Renal pelvis (tissue), 12 donors: ENCODE measurements at places on chromosomes 5 and 9.

- no peak for DNase-seq
Measured at GRCh38 chr9:33374190-33374589, 28.2 kb downstream of the AQP7 start.

DNA sequence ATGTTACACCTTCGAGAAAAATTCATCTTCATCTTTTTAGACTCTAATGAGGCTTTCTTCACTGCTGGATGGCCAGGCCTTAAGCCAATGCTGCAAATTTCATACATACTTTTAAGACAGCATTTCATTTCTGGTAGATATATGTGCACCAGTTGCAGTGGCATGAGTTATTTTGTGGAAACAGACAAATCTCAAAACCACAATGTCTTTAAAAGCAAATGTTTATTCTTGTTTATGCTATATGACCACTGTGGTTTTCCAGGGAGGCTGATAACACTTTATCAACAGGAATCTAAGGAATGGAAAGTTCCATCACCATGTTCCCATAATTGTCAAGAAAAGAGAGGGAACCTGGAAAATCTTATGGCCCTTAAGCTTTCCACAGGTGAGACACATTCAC, 27.7 kb downstream of the CDH9 start:
- DNase-seq = no peak

GRCh38 chr5:90263102-90263820, 146.3 kb downstream of the CETN3 start:
- no peak for DNase-seq

DNA sequence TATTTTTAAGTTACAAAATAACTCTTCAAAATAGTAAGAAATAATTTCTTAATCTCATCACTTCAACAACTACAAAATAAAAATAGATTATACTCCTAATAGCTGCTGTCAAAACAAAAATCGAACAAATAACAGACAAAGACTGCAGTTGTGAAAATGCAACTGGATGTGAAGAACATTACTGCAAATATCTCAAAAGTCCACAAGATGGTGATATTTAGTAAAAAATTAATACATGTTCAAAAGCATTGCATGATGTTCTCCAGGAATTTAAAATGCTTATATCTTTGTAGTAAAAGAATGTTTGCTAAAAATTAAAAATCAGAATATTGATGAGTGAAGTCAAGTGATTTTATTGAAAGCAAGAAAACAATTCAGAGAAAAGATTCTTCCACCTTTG, 66.2 kb downstream of the MPDZ start:
- no peak for DNase-seq

DNA sequence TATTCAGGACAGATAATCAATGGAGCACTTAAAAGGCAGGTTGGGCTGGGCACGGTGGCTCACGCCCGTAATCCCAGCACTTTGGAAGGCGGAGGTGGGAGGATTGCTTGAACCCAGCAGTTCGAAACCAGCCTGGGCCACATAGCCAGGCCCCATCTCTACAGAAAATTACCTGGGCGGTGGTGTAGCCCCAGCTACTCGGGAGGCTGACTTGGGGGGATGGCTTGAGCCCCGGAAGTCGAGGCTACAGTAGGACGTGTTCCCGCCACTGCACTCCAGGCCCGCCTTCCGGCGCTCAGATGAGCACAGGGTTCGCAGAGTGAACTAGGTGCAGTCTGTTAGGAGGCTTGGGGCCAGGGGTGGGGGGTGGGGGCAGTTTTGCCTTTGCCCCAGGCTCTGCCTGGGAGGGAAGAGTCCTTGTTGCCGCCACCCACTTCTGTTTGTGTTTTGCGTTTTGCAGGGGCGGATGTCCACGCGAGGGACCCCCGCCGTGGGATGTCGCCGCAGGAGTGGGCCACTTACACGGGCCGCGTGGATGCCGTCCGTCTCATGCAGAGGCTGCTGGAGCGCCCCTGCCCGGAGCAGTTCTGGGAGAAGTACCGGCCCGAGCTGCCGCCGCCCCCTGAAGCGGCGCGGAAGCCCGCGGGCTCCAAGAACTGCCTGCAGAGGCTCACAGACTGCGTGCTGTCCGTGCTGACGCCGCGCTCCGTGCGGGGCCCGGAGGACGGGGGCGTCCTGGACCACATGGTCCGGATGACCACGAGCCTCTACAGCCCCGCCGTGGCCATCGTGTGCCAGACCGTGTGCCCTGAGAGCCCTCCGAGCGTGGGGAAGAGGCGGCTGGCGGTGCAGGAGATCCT, 85.2 kb downstream of the ANKRD33B start:
- no peak for DNase-seq

DNA sequence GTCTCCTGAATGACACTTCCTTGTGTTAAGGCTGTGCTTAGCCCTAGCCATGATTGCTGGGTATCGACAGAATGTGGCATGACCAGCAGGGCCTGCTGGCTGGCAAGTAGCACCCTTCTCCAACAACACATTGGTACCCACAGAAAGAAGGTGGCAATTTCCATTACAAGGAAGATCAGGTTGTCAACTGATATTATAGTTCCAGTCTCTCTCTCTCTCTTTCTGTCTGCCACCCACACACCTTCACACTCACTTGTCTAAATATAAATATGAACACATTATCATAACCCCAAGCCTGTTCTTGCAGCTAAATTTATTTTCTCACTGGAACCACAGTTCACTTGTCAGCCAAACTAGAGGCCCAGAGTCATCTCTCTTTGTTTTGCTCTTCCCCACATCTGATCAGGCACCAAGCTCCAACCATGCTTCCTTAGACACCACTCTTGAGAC, 408.1 kb upstream of the PIK3R1 start:
- no peak for DNase-seq

DNA sequence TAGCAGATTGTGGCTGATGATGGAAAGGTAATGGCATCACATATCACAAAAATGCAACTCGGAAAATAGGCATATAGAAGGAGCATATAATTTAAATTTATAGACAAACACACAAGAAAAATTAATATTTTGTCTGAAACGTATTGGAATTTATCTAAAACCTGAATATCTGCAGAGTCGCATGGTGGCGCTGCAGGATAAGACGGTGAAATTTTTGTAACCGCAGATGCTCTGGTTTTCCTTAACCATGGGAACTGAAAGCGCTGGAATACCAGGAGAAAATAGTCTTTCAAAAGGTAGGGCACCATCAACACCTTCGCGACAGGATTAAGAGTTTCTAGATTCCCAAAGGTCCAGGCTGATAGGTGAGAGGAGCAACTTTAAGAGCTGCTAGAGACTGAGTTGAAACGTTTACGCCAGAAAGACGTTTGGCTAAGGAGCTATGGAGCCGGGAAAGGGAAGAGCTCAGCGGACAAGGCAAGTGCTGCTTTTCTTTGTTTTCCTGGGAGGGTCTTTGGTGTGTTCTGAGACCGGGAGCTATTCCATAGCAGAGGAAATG, 11.0 kb upstream of the PCDHB15 start:
- DNase-seq = peak; percentile 10

DNA sequence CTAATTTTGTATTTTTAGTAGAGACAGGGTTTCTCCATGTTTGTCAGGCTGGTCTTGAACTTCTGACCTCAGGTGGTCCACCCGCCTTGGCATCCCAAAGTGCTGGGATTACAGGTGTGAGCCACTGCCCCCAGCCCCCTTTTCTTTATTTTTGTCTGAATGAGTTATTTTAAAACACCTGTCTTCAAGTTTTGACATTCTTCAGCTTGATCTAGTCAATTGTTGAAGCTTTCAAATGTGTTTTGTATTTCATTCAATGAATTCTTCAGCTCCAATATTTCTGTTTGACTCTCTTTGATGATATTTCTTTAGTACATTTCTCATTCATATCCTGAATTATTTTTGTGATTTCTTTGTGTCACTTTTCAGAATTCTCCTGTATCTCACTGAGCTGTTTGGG, 486.2 kb downstream of the DMAC1 start:
- no peak for DNase-seq

GRCh38 chr5:11898-12297, 80.1 kb upstream of the PLEKHG4B start:
- no peak for DNase-seq

DNA sequence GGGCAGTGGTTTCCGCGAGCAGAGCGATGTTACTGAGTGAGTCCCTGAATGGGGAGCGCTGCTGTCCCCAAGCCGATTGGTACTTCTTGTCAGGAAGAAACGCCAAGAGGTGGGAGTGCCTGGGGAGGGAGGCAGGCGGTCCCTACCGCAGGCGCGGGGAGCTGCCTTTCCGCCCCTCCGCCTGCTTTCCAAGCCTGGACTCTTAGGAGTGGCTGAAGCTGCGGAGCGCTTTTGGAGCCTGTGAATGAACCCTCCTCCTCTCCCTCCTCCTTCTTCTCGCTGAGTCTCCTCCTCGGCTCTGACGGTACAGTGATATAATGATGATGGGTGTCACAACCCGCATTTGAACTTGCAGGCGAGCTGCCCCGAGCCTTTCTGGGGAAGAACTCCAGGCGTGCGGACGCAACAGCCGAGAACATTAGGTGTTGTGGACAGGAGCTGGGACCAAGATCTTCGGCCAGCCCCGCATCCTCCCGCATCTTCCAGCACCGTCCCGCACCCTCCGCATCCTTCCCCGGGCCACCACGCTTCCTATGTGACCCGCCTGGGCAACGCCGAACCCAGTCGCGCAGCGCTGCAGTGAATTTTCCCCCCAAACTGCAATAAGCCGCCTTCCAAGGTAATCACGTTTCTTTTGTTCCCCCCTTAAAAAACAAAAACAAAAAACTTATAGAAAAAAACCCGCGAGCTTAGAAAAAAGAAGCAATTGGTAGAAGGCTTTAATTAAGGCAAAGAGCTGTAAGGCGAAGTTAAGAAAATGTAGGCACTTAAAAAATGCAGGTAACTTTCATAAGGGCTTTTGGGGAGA, at the start of gene VCAN:
Gene VCAN, plus strand, starts transcription at position 340 of the 808 bp plus-strand sequence. CDS start 11,775 bp downstream, outside the sequence.
- peak; percentile 87 for DNase-seq

GRCh38 chr5:7857926-7858632, 7.1 kb upstream of the CFAP90 start:
- DNase-seq = no peak
